ENCODE measurements at places on chromosomes 3 and 15.

DNA sequence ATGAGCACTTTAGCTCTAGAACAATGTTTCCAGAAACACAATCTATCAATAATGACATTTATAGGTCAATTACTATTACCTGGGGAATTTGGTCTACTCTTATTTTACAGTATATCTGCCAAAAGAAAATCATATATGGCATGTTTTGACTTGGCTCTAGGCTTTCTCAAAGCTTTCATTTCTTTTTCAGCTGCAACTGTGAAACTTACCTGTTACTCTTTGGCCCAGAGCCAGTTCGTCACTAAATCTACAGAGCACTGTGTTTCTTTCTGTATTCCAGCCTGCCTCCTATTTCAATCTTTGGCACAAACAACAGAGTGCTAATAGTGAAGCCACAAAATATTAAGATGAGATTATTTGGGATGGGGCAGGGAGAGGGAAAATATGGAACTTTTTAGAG is 76.0 kb downstream of the P2RY1 start:
- no peak for DNase-seq

- DNase-seq = no peak
These were observed 122.6 kb downstream of the OSBPL10 start for GRCh38 chr3:31858439-31858838.

- DNase-seq = no peak
These were observed 51.7 kb upstream of the SMAD3 start for GRCh38 chr15:67013696-67014095.

- DNase-seq = peak; percentile 20
These were observed 439.6 kb downstream of the PLOD2 start for GRCh38 chr3:145721273-145721805.

DNA sequence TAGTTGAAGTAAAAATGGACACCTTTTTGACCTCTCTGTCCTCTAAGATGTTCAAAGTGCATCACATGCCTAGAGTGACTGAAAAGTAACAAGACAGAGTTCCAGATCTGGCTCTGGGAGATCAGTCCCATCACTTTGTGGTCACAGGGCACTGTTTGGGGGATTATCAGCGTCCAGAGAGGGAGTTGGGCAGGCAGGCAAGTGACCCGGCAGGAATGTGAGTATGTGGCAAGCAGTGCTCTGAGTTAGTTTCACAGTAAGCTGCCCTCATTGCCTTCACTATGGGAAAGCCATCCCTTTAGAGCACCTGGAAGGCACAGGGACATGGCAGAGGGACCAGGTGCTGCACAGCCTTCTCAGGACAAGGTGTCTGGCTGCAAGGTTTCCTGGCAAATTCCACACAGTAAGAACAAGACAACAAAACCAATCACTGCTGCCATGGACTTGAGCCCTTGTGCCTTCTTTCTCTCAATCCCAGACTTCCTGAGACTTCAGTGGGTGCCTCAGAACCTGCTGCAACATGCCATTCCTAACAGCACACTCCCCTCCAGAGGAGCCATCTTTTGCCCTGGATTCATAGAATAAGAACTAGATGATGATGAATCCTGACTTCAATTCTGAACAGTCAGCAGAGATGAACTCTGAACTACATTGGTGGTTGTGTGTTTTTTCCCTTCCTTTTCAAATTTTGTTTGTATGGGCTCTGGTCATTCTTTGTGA is 55.2 kb downstream of the TIPARP start:
- DNase-seq = no peak

DNA sequence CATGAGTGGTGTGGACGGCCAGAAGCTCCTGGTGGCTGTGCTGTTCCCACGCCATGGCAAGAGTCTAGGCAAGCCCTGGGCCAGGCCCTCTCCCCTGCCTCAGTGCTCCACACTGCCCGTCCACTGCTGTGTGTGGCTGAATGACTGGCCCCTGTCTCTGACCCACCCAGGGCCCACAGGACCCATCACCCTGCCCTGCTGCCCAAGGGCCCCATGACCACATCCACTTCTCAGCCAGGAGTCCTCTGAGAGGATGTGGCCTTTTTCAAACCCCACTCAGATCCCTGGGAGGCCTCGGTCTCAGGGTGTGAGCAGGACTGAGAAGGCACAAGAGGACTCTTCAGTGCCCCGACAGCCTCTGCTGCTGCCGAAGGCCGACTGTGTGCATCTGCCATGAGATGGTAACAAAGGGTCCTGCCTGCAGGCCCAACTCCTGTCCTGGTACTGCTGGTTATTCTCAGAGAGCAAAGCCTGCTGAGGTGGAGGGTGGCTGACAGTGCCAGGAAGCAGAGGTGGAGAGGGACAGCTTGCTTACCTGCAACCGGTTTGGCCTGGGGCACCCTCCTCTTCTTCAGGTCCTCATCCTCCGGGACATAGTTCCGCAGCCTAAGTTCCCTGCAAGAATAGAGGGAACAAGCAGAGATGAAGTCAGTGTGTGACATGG is 47.5 kb downstream of the PTH1R start:
- DNase-seq = no peak

DNA sequence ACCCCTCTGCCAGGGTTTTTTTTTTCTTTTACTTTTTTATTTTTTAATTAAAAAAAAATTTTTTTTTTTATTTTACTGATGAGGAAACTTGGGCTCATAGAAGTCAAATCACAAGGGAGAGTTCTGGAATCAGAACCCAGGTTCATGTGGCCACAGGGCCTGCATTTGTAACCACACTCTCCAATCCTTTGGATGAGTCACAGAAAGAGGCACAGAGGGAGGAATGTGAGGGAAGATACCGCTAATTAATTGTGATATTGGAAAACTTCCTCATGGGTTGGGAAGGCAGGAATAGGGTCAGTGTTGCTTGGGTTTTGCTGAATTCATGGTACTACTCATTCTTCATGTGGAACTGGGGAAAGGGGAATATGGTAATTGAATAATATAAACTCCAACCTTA is 132.9 kb upstream of the SLC6A11 start:
- no peak for DNase-seq

- DNase-seq = no peak
These were observed 261.3 kb downstream of the RPLP1 start for GRCh38 chr15:69713726-69714559.

DNA sequence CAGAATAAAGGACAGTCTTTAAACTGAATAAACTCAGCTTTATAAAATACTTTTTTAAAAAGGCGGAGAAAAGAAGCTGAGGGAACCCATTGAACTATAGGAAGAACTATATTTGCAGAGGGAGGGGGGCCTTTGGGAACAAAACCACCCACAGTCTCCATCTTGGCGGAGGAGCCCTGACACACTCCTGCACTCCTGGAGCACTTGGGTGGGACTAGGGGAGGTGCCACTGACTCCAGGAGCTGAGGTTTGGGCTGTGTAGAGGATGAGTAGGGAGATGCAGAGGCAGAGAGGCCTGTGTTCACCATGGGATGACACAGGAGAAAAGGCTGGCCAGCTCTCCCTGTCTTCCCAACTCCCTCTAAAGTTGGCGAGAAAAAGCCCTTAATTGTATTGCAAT is 35.8 kb downstream of the IFT122 start:
- DNase-seq = no peak

DNA sequence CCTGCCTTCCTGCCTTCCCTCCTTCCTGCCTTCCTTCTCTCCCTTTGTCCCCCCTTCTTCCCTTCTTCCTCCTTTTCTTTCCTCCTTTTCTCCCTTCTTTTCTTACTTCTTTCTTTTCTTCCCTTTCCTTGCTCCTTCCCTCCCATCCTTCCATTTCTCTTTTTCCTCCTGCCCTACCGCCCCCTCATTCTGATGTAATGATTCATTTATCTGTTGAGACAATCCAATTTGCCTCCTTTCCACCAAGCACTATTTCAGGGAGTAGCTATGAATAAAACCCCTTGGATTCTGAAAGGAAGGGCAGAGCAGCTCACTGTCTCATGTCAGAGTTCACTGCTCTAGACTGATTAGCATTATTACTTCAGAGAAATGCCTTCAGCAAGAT is 462.6 kb downstream of the PDCD6IP start:
- no peak for DNase-seq

GRCh38 chr15:89409184-89410038 is 74.8 kb upstream of the POLG start:
- no peak for DNase-seq

- DNase-seq = no peak
These were observed 56.8 kb upstream of the COL6A5 start for GRCh38 chr3:130288670-130289069.

GRCh38 chr3:156577736-156578135 is 22.8 kb upstream of the SSR3 start:
- no peak for DNase-seq

- DNase-seq = no peak
These were observed 144.9 kb upstream of the TPM1 start for GRCh38 chr15:62897634-62898033.

DNA sequence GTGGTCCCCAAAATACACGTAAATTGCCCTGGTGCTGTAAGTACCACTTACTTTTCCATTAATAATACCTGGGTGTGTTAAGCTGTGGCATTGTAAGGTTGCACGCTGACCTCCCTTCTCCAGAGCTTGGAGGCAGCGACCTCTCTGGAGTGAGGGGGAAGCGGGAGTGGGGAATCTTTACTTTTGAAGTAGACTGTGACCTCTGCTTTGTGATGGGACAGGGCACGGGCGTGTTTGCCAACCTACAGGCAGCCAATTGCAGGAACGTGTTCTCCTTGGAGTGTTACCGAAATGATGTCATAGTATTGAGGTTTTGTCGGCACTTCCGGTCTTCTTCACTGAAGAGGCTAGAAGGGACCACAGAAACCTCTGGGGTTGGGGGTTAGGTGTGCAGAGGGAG is 227.3 kb upstream of the C2CD4B start:
- DNase-seq = no peak

- peak; percentile 61 for DNase-seq
These were observed 702 bp downstream of the ARHGEF3 start for GRCh38 chr3:56800832-56801661.

DNA sequence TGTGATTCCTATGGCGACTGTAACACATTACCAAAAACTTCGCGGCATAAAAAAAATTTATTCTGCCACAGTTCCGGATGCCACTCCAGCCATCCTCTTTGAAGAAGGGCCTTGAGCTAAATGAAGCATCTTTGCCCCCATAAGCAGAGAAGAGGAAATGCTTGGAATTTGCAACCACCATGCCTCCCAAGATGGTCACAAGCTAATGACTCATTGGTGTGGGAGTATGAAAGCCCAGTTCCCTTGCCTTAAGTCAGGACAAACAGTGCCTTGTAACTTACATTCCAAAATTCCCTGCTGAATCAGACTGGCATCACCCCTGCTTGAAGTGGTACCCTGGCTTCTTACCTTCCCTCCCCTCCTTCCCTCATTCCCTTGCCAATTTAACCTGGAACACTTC is 1077.4 kb downstream of the EPHA3 start:
- no peak for DNase-seq

GRCh38 chr3:190105876-190106275 is 14.8 kb downstream of the P3H2 start:
- no peak for DNase-seq

- DNase-seq = no peak
These were observed 319.7 kb downstream of the UACA start for GRCh38 chr15:70443486-70444273.

- DNase-seq = no peak
These were observed 129.0 kb upstream of the SLC7A14 start for GRCh38 chr3:170714562-170715535.

- no peak for DNase-seq
These were observed 128.6 kb downstream of the SLCO3A1 start for GRCh38 chr15:91981821-91982800.

DNA sequence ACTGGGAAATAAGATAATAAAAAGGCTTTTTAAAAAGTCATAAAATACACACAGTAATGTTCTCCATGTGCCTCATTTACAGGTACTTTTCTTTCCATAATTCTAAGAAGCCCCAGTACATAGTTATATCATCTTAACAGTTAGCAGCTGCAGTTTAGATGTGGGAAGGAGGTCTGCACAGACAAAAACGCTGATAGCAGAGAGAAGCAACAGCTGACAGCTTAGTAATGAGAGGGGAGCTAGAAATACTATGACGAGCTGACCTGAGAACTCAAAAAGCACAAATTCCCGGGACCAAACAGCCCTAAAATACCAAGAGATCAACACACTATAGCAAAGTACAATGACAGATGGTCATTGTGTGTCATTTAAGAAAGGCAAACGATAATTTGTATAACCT is 36.7 kb upstream of the ARHGEF3 start:
- DNase-seq = peak; percentile 88

GRCh38 chr3:22236490-22237270 is 485.7 kb upstream of the ZNF385D start:
- no peak for DNase-seq

- DNase-seq = no peak
These were observed 128.3 kb downstream of the TPRA1 start for GRCh38 chr3:127462111-127462655.

- DNase-seq = peak; percentile 82
These were observed at the start of gene DAG1 for GRCh38 chr3:49469936-49470713. Gene DAG1, plus strand, starts transcription at chr3:49470267. Its CDS starts 40,268 bp downstream, at chr3:49510535.

DNA sequence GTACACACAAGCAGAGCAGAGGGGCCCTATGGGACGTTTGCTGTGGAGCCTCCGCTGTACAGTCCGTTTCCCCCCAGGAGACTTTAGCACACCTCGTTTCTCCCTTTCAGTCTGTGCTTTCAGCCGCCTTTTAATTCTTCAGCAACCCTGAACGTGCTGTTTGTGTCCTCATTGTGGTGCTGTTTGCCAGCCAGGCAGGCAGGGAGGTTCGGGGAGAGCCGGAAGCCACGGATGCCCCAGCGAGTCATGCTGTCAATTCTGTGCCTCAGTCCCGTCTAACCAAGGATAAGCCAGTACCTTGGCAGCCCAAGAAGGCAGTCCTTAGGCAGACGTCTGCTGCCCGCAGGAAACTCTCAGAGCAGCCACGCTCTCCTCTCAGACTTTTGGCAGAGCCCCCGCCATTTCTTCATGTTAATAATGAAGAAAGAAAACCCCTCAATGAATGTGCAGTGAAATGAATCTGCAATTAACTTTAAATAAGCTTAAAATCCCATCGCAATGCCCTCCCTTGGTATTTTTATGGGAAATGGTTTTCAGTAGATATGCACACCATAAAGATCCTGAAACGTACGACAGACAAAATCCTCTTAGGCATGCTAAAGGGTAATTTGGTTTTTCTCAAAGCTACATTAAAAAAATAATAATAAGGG is 158.6 kb downstream of the UACA start:
- DNase-seq = no peak

DNA sequence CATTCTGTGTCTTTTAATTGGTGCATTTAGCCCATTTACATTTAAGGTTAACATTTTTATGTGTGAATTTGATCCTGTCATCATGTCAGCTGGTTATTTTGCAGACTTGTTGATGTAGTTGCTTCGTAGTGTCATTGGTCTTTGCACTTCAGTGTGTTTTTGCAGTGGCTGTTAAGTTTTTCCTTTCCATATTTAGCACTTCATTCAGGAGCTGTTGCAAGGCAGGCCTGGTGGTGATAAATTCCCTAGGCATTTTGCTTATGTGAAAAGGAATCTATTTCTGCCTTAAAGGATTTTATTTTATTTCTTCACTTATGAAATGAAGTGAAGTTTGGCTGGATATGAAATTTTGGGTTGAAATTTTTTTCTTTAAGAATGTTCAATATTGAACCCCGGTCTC is 70.2 kb upstream of the CD96 start:
- no peak for DNase-seq

- DNase-seq = no peak
These were observed 519.2 kb downstream of the MECOM start for GRCh38 chr3:169144270-169144669.

- no peak for DNase-seq
These were observed 35.0 kb downstream of the MLH1 start for GRCh38 chr3:37028329-37028728.

All from thymus (tissue), 14 donors.